ENCODE measurements at places on chromosomes 5 and 9.

DNA sequence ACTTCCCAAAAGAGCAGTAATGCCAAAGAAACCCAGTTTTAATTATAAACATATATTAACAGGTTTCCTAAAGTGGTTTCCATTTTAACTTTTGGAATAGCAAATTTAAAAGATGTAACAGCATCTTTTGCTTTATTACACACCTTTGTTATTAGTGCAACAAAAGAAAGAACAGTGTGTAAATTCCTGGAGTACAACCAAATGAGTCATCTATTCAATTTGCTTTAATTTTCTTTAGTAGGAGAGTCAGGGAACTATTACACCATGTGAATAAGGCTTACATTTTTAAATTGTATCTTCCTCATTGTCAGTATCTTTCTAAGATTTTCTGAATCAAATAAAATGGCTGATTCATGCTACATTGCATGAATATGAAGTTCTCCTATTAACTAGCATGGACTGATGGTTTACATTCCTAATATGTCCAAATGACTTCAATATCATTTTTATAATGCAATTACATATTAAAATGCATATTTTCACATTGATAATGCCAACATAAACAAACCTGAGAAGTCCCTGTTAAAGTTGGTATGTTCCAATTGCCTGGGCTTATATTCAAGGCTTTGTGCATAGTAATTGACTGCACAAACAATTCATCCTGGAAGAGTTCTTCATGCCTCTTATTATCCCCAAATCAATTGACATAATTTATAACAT, 22.5 kb downstream of the EDIL3 start:
- DNase-seq, result no peak

GRCh38 chr9:10899509-10899908, 286.7 kb upstream of the PTPRD start:
- no peak for DNase-seq

DNA sequence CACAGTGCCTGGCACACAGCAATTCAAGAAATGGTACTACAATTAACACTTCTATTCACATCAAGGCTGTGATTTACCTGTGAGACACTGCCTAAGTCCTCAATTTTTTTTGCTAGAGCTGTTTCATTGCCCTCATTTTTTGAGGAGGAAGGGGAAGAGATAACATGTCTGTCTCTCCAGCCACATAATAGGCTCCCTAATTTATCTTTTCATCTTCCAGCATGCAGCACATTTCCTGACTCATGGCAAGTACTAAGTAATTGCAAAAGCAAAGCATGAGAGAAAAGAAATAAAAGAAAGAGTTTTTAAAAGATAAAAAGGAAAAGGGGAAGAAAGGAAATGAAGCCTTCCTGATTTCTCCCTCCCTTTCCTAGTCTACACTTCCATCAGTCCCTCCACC, 26.9 kb upstream of the RNF38 start:
- DNase-seq, result no peak

DNA sequence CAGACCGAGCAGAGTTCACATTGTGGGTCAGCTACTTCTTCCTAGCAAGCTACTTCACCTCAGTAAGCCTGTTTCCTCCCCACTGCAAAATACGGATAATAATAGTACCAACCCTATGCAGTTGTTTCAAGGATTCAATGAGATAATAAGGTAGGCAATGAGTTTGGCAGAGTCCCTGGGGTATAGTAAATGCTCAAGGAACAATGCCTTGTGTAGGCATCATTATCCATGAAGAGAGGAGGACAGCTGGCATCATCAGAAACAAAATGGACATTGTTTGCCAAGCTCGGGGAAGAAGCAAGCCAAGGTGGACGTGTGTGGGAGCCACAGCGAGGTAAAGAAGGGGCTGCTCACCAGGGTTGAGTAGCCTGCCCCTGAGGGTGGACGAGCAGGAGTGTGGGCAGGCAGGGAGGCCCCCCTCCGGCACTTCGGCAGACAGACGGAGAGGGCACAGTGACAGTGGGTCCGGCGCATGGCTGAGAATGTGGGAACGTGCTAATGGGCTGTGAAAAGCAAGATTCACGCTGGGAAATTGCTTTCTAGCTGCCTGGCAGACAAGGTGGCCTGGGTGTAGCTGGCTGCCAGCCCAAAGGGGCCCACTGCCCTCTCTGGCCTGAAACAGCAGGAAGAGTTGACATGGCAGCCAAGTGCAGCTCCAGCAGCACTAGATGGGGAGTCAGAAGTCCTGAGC, 10.1 kb downstream of the CAMK2A start:
- no peak for DNase-seq

DNA sequence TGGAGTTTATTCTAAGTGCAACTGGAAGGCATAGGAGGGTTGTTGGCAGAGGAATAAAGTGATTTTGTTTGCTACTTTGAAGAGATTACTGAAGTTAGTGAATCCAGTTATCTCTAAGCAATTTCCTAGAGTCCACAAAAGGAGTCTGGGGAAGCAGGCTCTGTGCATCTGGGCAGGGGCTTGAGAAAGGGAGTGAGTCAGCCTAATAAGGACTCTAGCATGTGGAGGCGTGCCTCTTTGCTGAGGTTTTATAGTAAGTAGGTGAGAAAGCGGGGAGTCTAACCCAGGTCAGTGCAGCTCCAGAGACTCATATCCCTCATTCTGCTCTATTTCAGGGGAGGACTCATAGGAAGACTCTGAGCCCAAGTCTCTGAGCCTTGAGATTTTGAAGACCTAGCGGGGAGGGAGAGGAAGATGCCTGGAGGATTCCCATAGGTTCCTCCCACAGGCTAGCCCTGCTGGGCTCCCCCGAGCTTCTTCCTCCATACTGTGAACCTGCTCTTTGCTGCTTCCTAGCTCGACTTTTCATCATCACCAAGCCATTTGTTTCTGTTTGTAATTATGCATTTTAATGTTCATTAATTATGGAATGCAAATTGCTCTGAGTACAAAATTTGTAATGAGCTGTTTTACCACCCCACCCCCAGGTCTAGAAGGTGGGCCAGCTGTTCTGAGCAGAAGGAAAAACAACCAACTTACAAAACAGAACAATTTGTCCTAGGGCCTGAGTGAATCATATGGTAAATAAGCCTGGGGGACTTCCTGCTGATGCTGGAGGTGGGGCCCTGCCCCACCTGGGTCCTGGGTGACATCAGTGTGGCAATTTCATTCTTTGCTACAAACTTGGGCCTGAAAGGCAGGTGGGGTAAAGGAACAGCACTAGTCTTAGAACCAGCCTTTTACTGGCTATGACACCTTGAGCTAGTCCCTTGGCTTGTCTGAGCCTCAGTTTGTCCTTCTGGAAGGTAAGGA, 150.2 kb downstream of the TRIM32 start:
- no peak for DNase-seq

GRCh38 chr9:95874989-95875304, 544 bp upstream of the ERCC6L2 start:
- peak; percentile 48 for DNase-seq

DNA sequence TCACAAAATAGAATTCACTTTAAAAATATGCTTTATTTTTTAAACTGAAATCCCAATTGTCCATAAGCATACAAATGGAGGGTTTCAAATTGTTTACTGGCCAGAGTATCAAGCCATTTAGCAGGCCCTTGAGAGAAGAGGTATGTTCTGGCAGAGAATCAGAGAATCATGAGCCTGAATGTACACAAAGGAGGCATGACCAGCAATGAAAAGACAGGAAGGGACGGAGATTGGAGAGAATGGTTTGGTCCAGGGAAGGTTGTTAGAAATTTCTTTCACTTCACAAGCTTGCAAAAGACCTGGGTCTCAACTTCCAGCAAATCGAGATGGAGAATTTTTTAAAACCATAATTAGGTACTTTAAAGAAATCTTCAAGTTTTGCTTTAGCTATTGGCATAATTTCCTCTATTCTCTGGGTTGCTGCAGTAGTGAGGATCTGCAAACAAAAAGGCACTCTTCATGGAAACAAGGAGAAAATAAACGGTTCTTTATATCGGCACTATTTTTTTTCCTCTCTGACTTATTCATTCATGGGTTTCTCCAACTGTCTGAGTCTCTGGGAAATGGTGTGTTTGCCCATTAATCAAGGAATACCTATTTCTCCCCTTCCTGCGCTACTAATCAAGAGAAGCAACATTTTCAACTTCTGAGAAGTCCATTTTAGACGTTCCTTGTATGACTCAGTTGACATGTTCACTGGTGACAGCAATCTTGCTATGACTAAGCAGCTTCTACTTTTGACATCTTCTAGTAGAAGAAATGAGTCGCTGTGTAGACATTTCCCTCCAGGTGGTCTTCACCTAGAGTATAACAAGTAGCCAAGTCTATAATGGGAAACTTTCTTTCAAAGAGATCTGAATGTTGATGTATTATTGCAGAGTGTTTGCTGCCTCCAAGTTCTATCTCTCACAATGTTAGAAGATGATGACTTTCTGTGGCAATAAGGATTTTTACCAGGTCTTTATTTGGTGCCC, 23.1 kb upstream of the ERCC6L2 start:
- no peak for DNase-seq

DNA sequence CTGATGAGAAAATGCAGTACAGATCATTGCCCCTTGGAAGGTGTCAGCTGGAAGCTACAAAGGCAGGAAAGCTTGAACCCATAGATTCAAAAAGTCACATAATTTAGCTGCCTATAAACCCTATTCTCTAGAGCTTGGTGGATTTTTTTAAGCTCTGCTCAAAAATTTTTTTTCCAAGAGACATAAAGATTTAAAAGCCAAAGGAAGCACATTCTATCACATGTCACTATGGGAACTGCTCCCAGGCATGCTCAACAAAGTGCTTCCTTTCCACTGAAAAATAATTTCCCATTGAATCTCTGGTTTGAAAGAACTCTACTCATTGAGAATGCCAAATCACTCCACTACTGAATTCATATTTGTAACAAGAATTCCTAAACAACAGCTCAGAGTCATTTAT, 419.8 kb downstream of the CETN3 start:
- DNase-seq, result no peak

- DNase-seq, result no peak
Measured at GRCh38 chr5:134458234-134459009, 46.7 kb upstream of the CDKN2AIPNL start.

DNA sequence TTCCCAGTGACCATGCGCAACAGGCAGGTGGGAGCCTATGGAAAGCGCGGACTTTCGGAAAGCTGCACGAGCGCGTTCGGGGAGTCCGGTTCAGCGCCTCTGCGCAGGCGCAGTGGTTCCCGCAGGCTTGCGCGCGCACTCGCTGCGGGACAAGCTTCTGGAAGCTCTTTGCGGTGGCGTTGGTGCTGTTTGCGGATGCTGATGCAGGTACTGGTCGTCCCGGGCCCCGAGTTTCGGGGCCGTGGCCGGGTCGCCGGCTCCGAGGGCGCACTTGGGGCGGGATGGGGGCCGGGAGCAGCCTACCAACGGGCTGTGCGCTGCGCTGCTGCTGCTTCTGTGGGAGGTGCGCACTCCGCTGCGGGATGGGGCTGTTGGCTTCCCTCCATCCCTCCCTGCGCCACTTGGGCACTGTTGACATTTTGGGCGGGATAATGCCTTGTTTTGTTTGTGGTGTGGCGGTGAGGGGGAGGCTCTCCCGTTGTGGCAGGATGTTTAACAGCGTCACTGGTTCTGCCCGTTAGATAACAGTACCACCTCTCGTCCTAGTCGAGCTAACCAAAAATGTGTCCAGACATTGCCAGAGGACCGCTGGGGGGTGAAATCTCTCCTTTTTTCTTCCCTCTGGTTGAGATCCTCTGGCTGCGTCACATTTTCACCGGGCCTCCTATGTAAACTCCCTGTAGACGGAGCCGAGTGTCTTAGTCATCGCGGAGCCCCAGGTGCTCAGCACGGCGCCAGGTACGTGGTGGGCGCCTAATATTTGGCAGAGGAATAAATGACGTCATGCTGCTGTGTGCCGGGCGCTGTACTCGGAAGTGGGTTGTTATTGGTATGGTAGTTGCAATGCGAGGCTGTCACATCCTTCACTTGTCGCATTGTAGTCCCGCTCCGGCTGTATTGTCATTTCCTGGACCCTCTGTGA, at the start of gene ZNF483:
TSS of gene ZNF483 (plus strand) at position 124 of the 922 bp plus-strand sequence. CDS start 2,217 bp downstream, outside the sequence.
- peak; percentile 31 for DNase-seq

DNA sequence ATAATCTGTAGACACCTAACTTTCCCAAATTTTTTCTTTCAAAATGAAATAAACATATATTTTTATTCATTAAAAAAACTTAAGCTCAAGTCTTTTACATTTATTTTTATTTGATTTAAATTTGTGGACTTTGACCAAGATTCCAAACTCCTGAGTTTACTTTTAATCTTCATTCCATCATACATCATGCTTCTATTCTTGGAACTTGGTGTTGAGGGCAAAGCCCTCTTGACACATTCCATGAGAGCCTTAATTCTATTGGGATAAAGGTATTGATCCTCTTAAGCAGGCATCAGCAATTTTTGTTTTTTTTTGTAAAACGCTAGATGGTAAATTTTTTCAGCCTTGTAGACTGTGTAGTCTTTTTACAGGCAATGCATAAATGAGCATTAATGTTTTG, 53.6 kb downstream of the FBXO4 start:
- no peak for DNase-seq

DNA sequence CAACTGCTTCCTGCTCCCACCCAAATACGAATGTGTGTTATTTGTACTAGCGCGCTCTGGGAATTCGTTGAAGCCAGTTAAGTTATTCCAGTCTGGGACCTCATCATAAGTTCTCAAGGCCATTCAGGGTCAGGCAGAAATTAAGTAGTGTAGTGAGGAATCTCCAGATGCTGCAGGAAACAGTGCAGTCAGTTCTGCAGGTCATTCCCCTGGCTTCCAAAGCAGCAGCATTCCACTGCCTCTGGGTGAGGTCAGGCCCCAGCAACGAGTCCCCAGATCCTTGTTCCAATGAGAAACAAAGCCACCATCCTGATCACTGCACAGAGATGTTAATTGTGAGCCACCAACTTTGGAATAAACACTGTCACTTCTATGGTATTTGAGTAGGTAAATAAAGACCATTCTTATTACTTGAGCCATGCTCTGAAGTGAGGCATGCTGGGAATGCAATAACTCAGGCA, 33.1 kb downstream of the SVEP1 start:
- no peak for DNase-seq

GRCh38 chr5:180739271-180739670, 587 bp downstream of the OR2Y1 start:
- no peak for DNase-seq

GRCh38 chr5:169430671-169431070, 129.7 kb upstream of the SLIT3 start:
- no peak for DNase-seq

- DNase-seq, result no peak
Measured at GRCh38 chr9:19028835-19029451, 4.1 kb downstream of the SAXO1 start.

DNA sequence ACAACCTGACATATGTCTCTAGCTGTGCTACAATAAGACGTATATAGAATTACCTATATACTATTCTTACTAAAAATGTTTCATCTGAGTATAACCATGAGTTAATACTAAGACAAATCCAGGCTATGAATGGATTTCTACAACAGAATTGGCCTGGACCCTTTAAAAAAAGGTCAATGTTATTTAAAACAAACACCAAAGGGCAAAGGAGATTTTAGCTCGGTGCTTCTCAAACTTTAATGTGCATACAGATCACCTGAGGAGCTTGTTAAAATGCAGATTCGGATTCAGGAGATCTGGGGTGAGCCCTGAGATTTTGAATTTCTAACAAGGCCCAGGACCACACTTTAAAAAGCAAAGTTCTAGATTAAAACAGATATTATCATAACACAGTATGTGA, 6.5 kb downstream of the TNFSF8 start:
- DNase-seq, result no peak

Measured in tibial nerve (tissue), 4 donors.